CD8-positive, alpha-beta memory T cell (primary cell): ENCODE measurements at places on chromosomes 5 and 9. TPM values are rescaled to one million over a fixed set of nuclear protein-coding genes. Genes with fewer than 3 reads are reported as not detected.

DNA sequence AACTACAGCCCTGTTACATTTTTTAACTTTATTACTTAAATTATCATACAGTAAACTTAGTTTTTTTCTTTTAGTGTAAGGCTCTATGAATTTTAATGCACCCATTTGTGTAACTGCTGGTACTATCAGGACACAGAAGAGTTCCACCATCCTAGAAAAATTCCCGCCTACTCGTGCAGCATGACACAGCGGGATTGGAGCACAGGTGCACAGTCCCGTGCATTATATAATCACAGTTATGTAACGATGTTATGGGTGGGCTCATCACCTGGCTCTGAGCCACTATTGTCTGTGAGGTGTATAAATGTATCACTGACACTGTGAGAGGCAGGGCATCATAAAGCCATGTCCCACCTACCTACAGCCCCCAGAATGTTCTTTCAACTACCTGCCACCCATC, 80.7 kb downstream of the DRD1 start:
- DNase-seq, result no peak

DNA sequence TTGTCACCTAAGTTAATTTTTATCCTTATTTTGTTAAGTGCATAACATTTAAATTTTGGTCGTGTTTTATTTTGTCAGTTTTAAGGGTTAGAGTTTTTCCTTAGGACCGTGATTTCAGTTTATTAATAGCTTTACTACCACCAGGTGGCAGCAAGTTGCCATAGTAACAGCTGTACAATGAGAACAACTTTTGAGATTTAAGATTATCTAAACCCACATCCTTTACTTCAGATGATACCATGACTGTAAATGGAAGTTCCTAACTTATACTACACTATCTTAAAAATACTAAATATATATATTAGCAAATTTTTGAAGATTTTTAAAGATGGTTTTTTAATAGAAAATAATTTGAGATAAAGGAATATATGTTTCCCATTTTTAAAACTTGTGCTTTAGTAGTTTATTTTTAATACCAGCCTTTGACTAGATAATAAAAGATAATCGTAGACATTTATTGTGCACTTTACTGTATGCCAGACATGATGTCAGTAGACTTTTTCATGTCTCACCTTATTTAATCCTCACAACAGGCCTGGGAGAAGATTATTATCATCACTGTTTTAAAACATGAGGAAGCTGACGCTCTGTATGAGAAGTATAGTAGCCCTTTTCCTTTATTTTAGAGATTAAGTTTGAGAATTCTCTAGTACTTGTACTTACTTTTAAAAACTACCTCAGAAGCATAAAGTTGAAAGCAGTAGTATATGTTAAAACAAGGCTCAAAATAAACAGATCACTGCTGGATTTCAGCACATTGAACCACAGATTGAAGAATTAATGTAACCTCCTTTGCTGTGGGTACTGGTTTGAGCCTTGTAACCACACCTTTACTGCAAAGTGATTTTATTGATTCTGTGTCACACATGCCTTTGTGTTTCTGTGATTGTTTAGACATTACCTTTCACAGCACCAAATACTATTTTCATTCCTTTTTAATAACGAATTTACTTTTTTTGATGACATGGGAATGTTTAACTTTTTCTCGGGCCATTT, 27.5 kb downstream of the SREK1 start:
- DNase-seq, result peak; percentile 72

- DNase-seq, result no peak
Observed at GRCh38 chr5:112929336-112930081, 7.5 kb upstream of the REEP5 start.

The SPATA9 gene
- not detected for total RNA-seq

- no peak for DNase-seq
Observed at GRCh38 chr9:12503606-12504122, 189.5 kb upstream of the TYRP1 start.

The MEGF9 gene
- total RNA-seq, result 7.0 TPM

The NR6A1 gene
- 2.4 TPM for total RNA-seq

The PCDH12 gene
- 0.88 TPM for total RNA-seq

GRCh38 chr5:93428868-93429267, 152.2 kb downstream of the NR2F1-AS1 start:
- DNase-seq, result no peak

GRCh38 chr5:120901199-120901598, 437.1 kb downstream of the PRR16 start:
- no peak for DNase-seq

The C5orf58 gene
- not detected for total RNA-seq

The ZNF300 gene
- total RNA-seq, result 0.72 TPM

- DNase-seq, result no peak
Observed at GRCh38 chr5:178465861-178466288, 124.3 kb downstream of the COL23A1 start.

The PCDHGB7 gene
- total RNA-seq, result not detected

DNA sequence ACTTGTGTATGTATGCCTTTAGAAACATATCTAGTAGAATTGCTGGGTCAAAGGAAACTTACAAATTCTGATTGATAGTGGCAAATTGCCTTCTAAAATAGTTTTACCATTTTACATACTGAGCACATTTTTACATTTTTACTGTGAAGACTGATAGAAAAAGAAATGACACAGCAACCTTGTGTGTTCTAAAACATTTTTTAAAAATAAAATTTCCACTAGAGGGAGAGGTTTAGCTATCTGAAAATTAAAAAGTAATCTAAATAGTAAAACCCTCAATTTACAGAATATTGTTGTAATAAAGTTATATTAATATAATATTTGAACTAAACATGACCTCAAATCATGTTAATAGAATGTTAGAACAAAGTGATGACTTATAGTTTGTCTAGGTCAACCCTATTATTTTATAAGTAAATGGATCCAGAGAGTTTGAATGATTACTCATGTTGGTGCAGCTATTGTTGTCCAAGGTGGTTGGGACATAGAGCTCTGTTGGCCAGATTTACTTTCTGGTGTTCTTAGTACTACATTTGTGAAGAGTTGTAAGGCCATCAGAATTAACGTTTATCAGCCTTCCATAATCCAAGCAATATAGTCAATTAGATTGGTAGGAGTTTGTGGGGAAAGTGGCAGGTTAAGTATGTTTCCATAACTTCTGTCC, 17.2 kb downstream of the CENPP start:
- DNase-seq, result no peak

GRCh38 chr5:11709021-11709420, 195.2 kb downstream of the CTNND2 start:
- DNase-seq, result no peak

DNA sequence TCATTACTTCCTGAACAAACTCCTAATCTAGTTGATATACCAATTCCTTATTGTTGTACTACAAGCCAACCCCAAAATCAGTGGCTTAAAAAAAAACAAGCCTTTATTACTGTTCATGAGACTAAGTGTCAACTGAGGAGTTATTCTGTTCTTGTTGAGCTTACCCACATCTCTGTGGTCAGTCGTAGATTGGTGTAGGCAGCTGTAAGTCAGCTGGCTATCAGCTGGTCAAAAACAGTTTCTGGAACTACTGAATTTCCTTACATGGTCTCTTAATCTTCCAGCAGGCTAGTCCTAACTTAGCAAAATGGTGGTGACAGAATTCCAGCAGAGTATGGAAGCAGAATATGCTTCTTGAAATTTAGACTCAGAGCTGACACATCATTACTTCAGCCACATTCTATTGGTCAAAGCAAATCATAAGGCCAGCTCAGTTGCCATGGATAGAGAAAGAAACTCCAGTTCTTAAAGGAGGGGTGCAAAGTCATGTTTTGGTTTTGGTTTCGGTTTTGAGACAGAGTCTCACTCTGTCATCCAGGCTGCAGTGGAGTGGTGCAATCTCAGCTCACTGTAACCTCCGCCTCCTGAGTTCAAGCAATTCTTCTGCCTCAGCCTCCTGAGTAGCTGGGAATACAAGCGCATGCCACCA, 386.1 kb upstream of the MPDZ start:
- no peak for DNase-seq

The F2RL1 gene
- 2.1 TPM for total RNA-seq

- DNase-seq, result no peak
Observed at GRCh38 chr5:72206160-72206559, 98.9 kb downstream of the MAP1B start.

DNA sequence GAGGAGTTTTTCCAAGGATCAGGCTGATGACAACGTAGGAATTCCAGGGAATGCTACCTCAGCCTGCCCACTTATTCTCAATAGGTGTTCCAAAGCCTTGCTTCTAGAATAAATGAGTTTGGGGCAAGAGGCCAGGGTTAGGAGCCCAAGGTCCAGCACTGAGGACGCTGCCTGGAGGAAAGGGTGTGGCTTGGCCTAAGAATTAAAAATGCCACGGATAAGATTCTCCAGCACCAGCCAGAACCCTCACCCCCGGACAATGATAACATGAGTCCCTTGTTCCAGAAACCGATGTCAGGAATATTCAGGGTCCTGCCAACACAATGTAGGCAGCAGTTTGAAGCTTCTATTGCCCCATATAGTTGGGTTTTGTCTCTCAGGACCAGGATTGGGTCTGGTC, 7.6 kb downstream of the SPRY4 start:
- no peak for DNase-seq

- DNase-seq, result no peak
Observed at GRCh38 chr9:94166976-94167346, 82.7 kb downstream of the PTPDC1 start.

DNA sequence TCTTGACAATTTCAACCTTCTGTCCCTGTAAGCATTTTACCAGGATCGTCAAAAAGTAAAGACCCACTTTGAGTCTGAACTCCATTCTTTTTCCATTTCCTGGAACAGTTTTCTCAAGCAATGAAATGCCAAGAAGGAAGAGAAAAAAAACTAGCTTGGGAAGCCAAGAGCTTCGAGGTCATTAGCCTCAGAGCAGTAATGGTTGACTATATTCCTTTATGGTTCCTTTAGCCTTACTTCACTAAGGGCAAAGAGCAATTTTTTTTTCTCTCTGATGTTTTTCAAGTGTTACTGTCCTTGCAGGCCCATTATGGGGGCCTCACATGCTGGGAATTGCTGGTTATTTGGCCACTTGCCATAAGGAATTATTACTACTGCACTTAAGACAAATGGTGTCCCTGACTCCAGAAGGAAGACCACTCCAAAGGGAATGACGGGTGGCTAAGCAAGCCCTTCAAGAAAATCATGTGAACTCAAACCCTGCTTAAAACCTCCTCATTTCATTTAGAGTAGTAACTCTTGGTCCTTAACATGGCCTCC, 37.1 kb downstream of the BNC2 start:
- DNase-seq, result no peak

GRCh38 chr5:138033907-138034306, 1.0 kb upstream of the FAM13B start:
- DNase-seq, result no peak

DNA sequence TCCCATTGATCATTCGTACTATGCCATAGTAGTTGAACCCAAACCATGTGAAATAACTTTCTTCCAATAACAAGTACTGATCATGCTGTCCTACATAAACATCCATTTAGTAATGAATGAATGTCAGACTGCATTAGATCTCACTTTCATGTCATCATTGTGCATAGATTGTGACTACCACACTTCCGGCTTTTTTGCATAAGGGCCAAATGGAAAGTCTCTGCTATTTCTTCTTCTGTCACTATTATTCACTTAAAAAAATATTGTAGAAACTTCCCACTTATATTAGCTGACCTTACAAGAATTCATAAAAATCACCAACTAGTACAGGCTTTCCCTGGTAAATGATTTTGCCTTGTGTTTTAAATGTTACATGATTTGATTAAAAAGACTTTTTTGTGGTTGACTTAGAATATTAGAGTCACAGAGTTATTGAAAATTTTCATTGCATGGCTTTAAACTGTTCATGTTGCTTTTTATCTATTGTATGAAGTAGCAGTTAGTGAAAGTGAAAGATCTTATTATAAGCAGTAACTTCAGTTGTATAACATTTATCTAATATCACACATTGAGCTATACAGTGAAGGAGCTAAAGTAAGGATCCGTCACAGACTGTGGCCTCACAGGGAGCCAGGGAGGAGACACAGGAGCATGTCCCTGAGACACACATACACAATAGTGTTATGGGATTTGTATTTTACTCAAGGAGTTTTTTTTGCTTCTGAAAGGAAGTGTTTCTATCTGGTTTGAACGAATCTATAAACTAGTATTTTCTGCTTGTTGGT, 33.9 kb downstream of the LMNB1 start:
- no peak for DNase-seq

DNA sequence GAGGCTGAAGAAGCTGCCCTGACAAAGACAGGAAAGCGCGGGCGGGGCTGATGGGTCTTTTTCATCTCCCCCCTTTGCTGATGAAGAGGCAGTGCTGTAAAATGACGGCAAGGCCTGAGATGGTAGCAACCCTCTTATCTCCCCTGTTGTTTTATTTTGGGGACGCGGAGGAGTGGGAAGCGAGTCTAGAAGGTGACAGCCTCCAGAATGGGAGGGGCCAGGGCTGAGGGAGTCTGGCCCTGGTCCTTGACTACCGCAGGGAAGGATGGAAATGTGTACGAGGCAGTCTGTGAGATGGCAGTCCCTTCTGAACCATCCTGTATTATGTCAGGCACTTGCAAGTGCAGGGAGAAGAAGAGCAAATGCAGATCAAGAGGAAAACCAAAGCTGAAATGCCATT, 46.1 kb upstream of the TCERG1 start:
- no peak for DNase-seq

DNA sequence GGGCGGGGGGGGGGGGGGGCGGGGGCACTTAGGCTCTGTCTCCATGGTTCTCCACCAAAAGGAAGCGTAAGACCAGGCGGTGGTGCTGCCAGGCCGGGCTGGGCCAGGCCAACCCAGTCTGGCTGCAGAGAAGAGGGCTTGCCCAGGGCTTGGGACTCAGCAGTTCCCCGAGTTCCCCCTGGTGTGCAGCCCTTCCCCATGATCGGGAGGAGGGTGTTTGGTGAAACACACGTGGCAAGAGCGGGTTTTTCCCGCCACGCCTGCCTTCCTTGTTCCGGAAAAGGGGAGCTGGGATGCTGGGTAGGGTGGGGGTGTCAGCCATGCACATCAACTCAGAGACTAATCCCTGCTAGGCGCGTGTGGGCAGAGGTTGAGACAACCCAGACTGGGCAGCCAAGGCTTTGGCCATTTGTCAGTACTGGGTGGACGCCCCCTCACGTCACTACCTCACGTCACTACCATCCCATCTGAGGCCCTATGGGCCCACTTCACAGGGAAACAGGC, 32.9 kb downstream of the PRRX2 start:
- no peak for DNase-seq

DNA sequence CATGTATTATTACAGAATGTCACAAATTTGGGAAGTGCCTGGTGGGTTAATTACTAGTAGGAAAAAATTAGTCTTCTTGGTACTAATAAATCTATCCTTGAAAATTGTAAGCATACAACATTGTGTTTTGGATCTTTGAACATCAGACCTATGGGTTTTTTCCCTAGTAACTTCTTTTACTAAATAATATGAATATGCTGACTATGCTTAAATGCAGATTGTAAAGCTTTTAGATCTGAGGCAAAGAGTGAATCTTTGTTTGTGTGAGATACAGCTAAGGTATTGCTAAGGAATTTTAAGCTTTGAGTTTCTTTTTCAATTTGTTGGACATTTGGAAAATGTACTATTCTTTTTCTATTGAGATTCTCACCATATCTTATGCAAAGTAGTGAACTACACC, 390.6 kb upstream of the CCNH start:
- DNase-seq, result no peak

DNA sequence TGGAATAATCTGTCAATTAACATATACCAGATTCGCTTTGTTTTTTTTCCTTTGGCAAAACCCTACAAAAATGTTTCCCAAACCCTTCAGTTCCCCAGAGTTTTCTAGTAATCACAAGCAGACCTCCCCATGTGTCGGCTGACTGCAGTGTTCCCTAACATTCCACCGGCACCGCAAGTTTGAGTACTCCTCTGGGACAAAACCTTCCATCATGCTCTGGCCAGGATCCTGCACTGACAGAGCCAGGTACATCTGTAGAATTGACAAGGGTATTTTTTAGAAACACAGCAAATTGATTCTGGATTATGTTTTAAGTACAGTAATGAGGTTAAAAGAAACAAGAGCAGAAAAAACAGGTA, 174.7 kb downstream of the GAS1 start:
- no peak for DNase-seq
